Right lung (tissue), 10 donors: ENCODE measurements at places on chromosomes 11 and 22. TPM values are rescaled to one million over a fixed set of nuclear protein-coding genes. Genes with fewer than 3 reads are reported as not detected.

The CSNK2A3 gene
- 2.2 TPM for polyA plus RNA-seq

The IGF2 gene
- polyA plus RNA-seq, result 102 TPM

The CASP1 gene
- polyA plus RNA-seq, result 25.2 TPM

The ENTHD1 gene
- polyA plus RNA-seq, result not detected

The PHETA2 gene
- 14.5 TPM for polyA plus RNA-seq

The C11orf24 gene
- polyA plus RNA-seq, result 22.8 TPM

The PACSIN3 gene
- 35.4 TPM for polyA plus RNA-seq

The PPM1F gene
- polyA plus RNA-seq, result 47.4 TPM

The SCGB1C1 gene
- polyA plus RNA-seq, result not detected

The PAX6 gene
- 0.15 TPM for polyA plus RNA-seq

The MUC5AC gene
- polyA plus RNA-seq, result 0.08 TPM

The SLC22A25 gene
- polyA plus RNA-seq, result 0.61 TPM

The ARHGAP32 gene
- polyA plus RNA-seq, result 14.5 TPM

The PANX3 gene
- 0.08 TPM for polyA plus RNA-seq

The HEPN1 gene
- not detected for polyA plus RNA-seq

The KRTAP5-11 gene
- polyA plus RNA-seq, result 0.33 TPM

The C11orf87 gene
- polyA plus RNA-seq, result 0.01 TPM

The OR5M3 gene
- polyA plus RNA-seq, result not detected

The PRRG4 gene
- polyA plus RNA-seq, result 2.3 TPM

The OR8D4 gene
- not detected for polyA plus RNA-seq

The HTATIP2 gene
- 5.4 TPM for polyA plus RNA-seq

The MYO18B gene
- polyA plus RNA-seq, result 0.15 TPM

The ATM gene
- polyA plus RNA-seq, result 101 TPM

The RPL27A gene
- polyA plus RNA-seq, result 2,802 TPM

The MS4A3 gene
- polyA plus RNA-seq, result 1.4 TPM
